Natural killer cell (primary cell): ENCODE measurements at places on chromosomes 11 and 22. TPM values are rescaled to one million over a fixed set of nuclear protein-coding genes. Genes with fewer than 3 reads are reported as not detected.

The MB gene
- total RNA-seq = not detected

The OR5A1 gene
- total RNA-seq = not detected

The RAB39A gene
- total RNA-seq = not detected

DNA sequence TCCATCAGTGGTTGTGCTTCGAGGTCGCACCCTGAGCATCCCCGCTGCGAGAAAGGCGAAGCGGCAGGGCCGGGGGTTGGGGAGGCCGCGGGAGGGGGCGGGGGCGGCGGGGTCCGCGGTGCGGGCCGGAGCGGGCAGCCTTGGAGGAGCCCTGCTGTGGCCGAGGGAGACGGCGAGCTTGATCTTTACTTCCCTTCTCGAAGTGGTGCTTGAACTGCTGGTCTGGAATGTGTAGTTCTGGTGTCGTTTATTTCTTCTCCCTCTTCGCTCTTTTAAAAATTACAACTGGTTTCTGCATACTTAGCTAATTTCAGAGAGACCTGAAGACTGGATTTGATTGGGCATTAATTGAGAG is 1.1 kb downstream of the APLP2 start:
- DNase-seq = no peak

The CARD10 gene
- 0.16 TPM for total RNA-seq

The GPHA2 gene
- total RNA-seq = not detected

DNA sequence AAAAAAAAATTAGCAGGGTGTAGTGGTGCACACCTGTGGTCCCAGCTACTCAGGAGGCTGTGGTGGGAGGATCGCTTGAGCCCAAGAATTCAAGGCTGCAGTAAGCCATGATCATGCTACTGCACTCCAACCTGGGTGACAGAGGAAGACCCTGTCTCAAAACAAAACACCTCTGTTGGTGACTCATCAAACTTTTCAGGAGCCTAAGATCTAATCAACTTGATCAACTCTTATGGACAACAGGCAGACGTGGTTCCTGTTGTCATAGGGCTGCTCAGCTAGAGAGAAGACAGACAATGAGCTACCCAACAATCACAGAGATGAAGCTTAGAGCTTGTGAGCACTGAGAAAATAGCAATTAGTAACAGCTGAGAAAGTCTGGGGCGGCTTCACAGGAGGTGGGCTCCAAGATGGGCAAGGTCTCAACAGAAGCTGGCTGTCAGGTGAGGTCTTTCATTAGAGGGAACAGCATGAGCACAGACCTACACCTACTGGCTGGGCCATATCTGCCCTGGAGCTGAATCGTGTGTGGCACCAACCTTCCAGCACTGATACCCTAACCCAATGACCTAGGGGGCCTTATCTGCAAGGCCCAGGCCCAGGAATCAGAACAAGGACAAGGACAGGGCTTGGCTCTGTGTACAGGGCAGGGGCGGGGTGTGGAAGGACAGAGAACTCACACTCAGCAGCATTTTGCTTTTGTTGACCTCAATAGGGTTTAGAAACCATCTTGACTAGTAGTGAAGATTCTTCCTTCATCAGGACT is 7.2 kb upstream of the UCP3 start:
- DNase-seq = no peak

The PRG2 gene
- 2.4 TPM for total RNA-seq

GRCh38 chr22:18024276-18024939 is at the start of gene MICAL3:
Gene MICAL3, minus strand, starts transcription at chr22:18024561. Its CDS starts 117,749 bp downstream, at chr22:17906812.
- peak; percentile 83 for DNase-seq

DNA sequence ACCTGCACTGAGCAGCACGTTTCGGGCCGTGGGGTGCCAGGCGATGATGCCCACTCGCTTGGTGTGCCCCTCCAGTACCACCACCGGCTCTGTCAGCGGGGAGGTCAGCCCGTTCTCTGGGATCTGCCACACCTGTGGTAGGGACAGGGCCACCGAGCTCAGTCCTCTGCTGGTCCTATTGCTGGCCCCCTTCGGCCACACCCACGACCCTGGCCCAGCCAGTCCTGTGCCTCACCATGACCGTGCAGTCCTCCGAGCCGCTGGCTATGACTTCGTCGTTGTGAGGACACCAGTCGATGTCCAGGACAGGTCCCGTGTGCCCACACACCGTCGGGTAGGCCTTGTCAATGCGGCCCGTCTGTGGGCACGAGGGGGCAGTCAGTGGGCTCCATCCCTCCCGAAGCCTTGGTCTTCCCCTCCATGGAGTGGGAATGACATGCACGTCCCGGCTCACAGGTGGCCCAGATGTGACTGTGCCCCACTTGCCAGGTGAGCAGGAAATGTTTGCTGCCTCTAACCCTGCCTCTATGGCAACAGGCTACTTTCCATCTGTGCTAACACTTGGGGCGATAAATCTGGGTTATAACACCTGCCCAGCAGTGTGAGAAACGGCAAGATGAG is 1.4 kb downstream of the CORO1B start:
- DNase-seq = peak; percentile 69

DNA sequence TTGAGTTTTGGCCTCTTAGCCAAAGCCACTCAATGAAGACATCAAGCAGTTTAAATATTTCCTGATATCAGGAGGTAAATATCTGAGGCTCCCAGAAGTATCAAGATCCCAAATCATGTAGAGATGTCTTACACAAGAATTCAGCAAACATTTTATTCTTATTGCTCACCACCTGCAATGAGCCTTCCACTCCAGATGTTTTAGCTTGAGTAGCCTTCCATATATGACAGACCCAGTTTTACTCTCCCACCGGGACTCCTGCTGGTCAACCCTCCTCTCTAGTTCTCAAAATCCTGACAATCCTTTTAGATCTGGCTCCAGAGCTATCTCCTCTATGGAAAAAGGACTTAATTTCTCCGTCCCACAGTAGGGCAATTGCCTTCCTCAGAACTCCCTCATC is 404.4 kb downstream of the KCNA4 start:
- no peak for DNase-seq

- DNase-seq = no peak
Observed at GRCh38 chr11:7281079-7281478, 29.4 kb downstream of the SYT9 start.

GRCh38 chr22:19990609-19991394 is 25.8 kb downstream of the ARVCF start:
- DNase-seq = no peak

DNA sequence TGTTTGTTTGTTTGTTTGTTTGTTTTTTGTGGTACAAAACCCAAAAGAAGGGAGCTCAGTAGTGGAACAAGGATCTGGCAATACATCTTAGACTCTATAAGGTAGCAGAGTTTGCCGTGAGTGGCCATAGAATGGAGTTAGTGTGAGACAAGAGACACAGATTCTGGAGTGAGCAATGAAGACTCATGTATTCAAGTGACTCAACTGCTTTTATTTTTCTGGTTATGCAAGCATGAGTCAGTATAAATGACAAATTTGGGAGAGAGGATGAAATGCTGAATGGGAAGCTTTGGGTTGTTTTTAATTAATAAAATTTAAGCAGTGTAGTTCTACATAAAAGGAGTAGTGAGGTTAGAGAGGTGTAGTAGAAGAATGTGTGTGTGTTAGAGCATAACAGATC is 143.6 kb upstream of the ANO5 start:
- no peak for DNase-seq

GRCh38 chr11:16669799-16670415 is 68.5 kb upstream of the C11orf58 start:
- no peak for DNase-seq

The CSTPP1 gene
- 16.2 TPM for total RNA-seq

DNA sequence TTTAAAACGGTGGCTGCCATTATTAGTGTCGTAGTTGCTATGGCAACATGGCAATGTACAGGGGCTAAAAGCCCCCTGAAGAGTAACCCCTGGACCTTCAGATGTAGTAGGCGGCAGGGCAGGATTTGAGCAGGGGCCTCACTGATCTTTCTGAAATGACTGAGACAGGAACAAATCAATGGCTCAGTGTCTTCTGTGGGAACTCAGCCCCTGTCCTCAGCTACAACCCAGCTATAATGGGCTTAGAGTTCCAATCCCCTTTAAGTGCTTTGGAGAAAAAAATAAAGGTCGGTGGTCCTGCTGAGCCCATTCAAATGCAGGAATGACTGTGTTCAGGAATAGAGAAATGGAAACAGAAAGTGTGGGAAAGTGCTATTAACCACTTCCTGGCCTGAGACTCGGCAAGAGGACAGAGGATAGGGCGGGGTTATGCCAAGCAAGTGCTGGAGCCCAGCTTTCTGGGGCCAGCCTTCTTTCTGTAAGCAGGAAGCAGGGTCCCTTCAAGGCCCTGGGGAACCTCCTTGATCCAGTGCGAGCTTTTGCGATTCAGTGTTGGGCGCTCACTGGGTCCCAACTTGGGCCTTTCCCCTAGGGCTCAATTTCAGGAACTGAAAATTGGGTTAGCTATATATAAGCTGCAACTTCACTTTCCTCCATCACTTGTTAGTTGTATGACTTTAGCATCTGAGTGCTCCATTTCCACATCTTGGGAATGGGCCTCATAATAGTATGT is 6.1 kb upstream of the CD82 start:
- DNase-seq = peak; percentile 31

DNA sequence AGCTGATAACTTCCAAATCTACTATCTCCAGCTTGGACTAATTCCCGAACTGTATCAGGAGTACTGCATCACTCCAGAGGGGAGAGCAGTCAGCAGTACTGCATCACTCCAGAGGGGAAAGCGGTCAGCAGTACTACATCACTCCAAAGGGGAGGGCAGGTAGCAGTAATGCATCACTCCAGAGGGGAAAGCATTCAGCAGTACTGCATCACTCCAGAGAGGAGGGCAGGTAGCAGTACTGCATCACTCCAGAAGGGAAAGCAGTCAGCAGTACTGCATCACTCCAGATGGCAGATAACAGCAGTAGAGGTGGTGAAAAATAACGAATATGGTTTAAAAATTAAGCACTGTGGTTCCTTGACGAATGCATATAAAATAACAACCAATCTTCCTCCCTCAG is 8.4 kb downstream of the CWC15 start:
- DNase-seq = no peak

The IGLL5 gene
- 124 TPM for total RNA-seq

The TNNT3 gene
- total RNA-seq = 15.8 TPM

DNA sequence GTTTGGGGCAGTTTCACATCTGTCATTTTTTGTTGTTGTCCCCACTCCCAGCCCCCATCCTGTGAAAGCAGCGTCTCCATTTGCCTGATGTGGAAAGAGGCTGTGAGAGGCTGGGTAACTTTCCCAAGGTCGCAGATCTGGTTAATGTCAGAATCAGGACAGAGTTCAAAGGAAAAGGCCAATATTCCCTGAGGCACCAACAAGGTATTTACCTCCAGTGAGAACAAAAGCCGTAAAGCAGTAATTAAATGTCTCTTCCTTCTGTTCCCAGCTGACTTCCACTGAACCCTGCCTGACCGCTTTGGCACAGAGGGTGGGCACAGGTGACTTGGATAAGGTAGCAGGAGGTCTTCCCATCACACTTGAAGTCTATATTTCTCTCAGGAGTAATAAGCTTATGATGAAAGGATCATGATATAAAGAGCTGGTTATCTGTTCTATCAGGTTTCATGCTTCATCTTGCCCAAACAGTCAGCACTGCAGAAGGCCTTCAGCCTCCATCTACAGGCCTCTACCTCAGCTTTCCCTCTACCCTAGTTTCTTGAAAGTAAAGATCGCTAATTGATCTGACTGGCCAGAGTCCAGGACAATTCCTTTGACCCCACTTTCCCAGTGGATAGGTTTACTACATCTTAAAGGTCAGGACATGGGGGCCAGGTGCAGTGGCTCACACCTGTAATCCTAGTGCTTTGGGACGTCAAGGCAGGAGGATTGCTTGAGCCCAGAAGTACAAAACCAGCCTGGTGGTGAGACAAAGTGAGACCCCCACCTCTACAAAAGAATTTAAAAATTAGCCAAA is 9.4 kb downstream of the C11orf91 start:
- DNase-seq = no peak

GRCh38 chr11:75626889-75627529 is 41.8 kb downstream of the MAP6 start:
- DNase-seq = no peak

The PLAAT3 gene
- total RNA-seq = 32.5 TPM

GRCh38 chr11:78914503-78914902 is 339.8 kb upstream of the NARS2 start:
- no peak for DNase-seq

DNA sequence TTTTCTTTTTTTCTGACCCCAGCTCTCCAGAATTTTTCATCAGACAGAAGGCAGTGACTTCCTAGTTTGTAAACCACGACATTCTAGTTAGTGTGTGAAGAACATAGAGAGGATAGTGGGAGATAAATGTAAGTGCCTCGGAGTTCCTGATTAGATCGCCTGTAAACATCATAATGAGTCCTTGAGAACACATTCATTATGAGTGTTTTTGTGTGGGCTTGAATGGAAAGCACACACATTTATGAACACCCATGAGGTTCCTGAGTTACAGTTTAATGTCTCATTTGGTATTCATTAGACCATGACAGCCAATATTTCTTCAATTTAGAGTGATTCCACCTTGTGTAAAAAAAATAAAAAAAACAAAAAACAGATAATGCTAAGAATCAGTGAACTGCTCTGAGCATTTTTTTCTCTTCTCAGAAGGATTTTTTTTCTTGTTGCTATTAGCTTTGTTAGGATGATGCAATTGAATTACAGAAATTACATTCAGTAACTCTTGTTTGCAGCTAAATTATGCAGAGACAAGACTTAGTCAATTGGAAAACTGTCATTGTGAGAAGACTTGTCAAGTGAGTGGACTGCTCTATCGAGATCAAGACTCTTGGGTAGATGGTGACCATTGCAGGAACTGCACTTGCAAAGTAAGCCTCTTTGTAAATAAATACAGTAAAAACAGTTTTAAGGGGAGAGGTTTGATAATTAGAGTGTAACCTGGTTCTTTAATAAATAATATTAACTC is 257.6 kb downstream of the NELL1 start:
- no peak for DNase-seq

GRCh38 chr11:9066433-9066925 is 24.9 kb downstream of the SCUBE2 start:
- DNase-seq = no peak

The MGAT3 gene
- 13.7 TPM for total RNA-seq

The OR51B5 gene
- total RNA-seq = not detected

The SLC7A4 gene
- total RNA-seq = not detected

DNA sequence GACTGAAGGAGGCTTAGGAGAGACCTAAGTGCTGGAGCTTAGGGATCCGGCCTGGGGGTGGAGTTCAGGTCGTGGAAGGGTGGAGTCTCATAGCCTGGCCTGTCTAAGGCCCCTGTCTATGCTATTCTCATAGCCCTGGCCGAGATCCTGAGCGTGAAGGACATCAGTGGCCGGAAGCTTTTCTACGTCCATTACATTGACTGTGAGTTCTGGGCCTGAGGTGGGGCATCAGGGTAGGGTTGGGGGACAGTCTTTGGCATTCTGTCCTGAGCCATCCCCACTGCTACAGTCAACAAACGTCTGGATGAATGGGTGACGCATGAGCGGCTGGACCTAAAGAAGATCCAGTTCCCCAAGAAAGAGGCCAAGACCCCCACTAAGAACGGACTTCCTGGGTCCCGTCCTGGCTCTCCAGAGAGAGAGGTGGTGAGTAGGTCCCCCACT is 603 bp downstream of the KAT5 start:
- DNase-seq = no peak

- no peak for DNase-seq
Observed at GRCh38 chr11:18768472-18768901, 23.1 kb downstream of the PTPN5 start.

The CLTCL1 gene
- 1.2 TPM for total RNA-seq
